H4 (cell line): ENCODE measurements at places on chromosomes 6 and 20. TPM values are rescaled to one million over a fixed set of nuclear protein-coding genes. Genes with fewer than 3 reads are reported as not detected.

The RSPO3 gene
- total RNA-seq: 0.10 TPM in 1 of 2 replicates, not detected in the other

The CAP2 gene
- total RNA-seq: 8.9 and 10.9 TPM in 2 replicates

The ZNF831 gene
- total RNA-seq: not detected in 2 replicates

The PRIM2 gene
- 49.7 and 57.3 TPM in 2 replicates for total RNA-seq

The IPCEF1 gene
- 0.54 and 1.1 TPM in 2 replicates for total RNA-seq

The SYCP2L gene
- 0.39 and 1.5 TPM in 2 replicates for total RNA-seq

The C6orf15 gene
- not detected in 2 replicates for total RNA-seq

The PROKR2 gene
- total RNA-seq: not detected in 2 replicates

The IL22RA2 gene
- not detected in 2 replicates for total RNA-seq

The SIRPB1 gene
- 0.31 and 1.6 TPM in 2 replicates for total RNA-seq

The ADGB gene
- total RNA-seq: not detected in 2 replicates

The RBM24 gene
- total RNA-seq: 1.0 and 1.1 TPM in 2 replicates

The KIF25 gene
- 0.51 and 2.3 TPM in 2 replicates for total RNA-seq

The GHRH gene
- total RNA-seq: not detected in 2 replicates

The FKBP5 gene
- 2.0 and 3.4 TPM in 2 replicates for total RNA-seq

The C20orf144 gene
- total RNA-seq: not detected in 2 replicates

The ANKRD66 gene
- not detected in 2 replicates for total RNA-seq

The C6orf118 gene
- total RNA-seq: not detected in 2 replicates

The CST2 gene
- not detected in 2 replicates for total RNA-seq

The MRPS18B gene
- total RNA-seq: 72.6 and 141 TPM in 2 replicates

The IRF4 gene
- not detected in 2 replicates for total RNA-seq

The PRL gene
- not detected in 2 replicates for total RNA-seq

The TSHZ2 gene
- 0.33 and 1.4 TPM in 2 replicates for total RNA-seq

The FAM162B gene
- total RNA-seq: not detected in 2 replicates

The OLIG3 gene
- total RNA-seq: not detected in 2 replicates

The SLC29A1 gene
- total RNA-seq: 17.3 and 33.8 TPM in 2 replicates

The SMOC2 gene
- total RNA-seq: 0.08 and 0.66 TPM in 2 replicates

The SYNGAP1 gene
- total RNA-seq: 0.37 and 0.75 TPM in 2 replicates

The FILIP1 gene
- 0.31 and 0.88 TPM in 2 replicates for total RNA-seq

The CYB5R4 gene
- 13.9 and 24.6 TPM in 2 replicates for total RNA-seq

The SLC2A10 gene
- total RNA-seq: 3.2 and 3.9 TPM in 2 replicates

The DUSP15 gene
- 7.5 and 9.2 TPM in 2 replicates for total RNA-seq

The PFDN6 gene
- total RNA-seq: 85.0 and 105 TPM in 2 replicates

The HCK gene
- total RNA-seq: not detected in 2 replicates

The HLA-DMB gene
- 4.5 and 4.6 TPM in 2 replicates for total RNA-seq

The CHMP4B gene
- 25.7 and 36.2 TPM in 2 replicates for total RNA-seq

The FNDC1 gene
- total RNA-seq: 0.04 and 0.31 TPM in 2 replicates

The TSPO2 gene
- total RNA-seq: not detected in 2 replicates

The MAFB gene
- total RNA-seq: 0.25 and 0.39 TPM in 2 replicates

The FAM209B gene
- total RNA-seq: not detected in 2 replicates

The SLC22A2 gene
- not detected in 2 replicates for total RNA-seq

The ZSCAN23 gene
- 0.64 and 2.4 TPM in 2 replicates for total RNA-seq

The MICB gene
- total RNA-seq: 12.2 and 14.5 TPM in 2 replicates

The CHRNA4 gene
- total RNA-seq: not detected in 2 replicates

The TENT5A gene
- 16.4 and 19.3 TPM in 2 replicates for total RNA-seq

The C6orf89 gene
- 34.2 and 39.6 TPM in 2 replicates for total RNA-seq

The EDN1 gene
- 3.5 and 6.7 TPM in 2 replicates for total RNA-seq

The CST1 gene
- total RNA-seq: 0.15 TPM in 1 of 2 replicates, not detected in the other

The SIM1 gene
- 0.02 TPM in 1 of 2 replicates, not detected in the other for total RNA-seq

The LTA gene
- not detected in 2 replicates for total RNA-seq

The LHFPL5 gene
- not detected in 2 replicates for total RNA-seq

The TRIM15 gene
- total RNA-seq: 0.04 TPM in 1 of 2 replicates, not detected in the other

The AVP gene
- total RNA-seq: not detected in 2 replicates

The SOBP gene
- 1.5 and 2.9 TPM in 2 replicates for total RNA-seq

The RFX6 gene
- total RNA-seq: not detected in 2 replicates
